ENCODE measurements at places on chromosomes 2 and 18. TPM values are rescaled to one million over a fixed set of nuclear protein-coding genes. Genes with fewer than 3 reads are reported as not detected.

TWIST2 gene
- total RNA-seq = not detected

ITGB6 gene
- total RNA-seq = 0.12 TPM

APCDD1 gene
- total RNA-seq = 32.8 TPM

FEV gene
- not detected for total RNA-seq

TMX3 gene
- total RNA-seq = 24.8 TPM

Measured in cardiac muscle cell (in vitro differentiated cells and primary cell).